ENCODE measurements at places on chromosomes 12 and 14. TPM values are rescaled to one million over a fixed set of nuclear protein-coding genes. Genes with fewer than 3 reads are reported as not detected.
A peak's percentile ranks its signal among the peaks of the same experiment; 100 is the strongest.

DNA sequence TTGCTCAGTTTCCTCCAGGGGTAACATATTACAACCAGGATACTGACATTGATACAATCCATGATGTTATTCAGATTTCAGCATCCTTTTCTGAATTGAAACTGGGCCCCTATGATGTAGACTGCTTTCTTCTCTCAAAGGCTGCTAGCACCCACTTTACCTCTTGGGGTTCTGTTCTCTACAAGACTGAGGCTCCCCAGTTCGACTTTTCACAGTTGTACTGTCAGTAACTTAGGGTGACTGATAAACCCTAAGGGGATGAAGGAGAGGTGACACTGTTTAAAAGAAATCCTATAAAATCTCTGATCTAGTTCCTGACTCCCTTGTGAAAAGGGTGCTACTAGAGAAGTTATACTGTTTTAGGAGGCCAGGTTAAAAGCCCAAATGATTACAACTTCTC lies 818 bp downstream of the VPS33A start:
- no peak for DNase-seq

TOMM20L gene
- not detected for total RNA-seq

RAB2B gene
- total RNA-seq = 29.5 TPM

EML5 gene
- total RNA-seq = 1.1 TPM

- DNase-seq = no peak
Observed at GRCh38 chr14:50380455-50380854, 16.2 kb downstream of the CDKL1 start.

HSPB8 gene
- 43.3 TPM for total RNA-seq

CPNE6 gene
- not detected for total RNA-seq

GRCh38 chr14:75344411-75344810 lies 65.8 kb downstream of the FOS start:
- no peak for DNase-seq

GRCh38 chr12:118377021-118377883 lies 897 bp downstream of the SUDS3 start:
- DNase-seq = no peak

DNA sequence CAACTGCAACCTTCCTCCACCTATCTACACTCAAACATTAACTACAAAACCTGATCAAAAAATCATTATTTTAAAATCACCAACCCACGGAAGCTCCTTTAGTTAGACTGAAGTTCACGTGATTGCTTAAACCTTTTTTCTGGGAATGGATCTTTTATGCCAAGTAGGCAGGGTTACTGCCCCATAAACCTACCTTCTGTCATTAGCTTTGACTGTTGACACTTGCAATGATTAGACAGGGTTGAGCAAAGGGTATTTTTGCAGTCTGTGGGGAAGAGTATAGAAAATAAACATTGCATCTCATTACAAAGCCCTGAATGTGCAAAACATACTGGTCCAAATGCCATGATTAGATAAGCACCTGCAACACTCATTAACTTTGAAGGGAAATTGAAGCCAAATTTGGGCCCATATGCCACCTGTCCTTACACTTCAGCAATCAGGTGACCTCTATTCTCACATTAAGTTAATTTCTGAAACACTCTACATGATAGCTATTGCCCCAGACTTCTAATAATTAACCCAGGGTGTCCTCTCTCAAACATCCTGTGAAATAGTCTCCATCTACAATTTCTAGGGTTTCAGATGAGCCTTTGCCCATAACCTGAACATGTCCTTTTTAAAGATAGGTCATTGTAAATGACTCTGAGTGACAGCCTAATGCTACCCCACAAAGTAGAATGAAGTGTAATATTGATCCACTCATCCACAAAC lies 156.0 kb upstream of the PLEKHG7 start:
- no peak for DNase-seq

GRCh38 chr12:122870867-122871664 lies 24.9 kb downstream of the VPS37B start:
- no peak for DNase-seq

DNA sequence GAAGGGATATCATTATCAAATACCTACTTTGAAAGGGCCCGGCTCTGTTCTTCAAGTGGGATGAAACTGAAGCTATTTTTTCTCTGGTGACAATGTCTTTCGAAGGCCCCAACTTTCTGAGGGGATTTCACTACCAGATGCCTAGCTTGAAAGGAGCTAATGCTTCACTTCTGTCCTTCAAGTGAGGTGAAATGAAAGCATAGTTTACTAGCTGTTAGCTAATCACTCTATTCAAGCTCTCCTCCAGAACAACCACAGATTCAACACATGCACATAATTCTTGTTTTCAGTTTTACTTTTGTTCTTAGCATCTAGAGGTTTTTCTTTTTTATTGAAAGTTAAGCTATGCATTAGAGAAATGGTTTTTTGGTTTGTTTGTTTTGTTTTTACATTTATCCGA lies 571.4 kb downstream of the NOVA1 start:
- no peak for DNase-seq

SLC6A12 gene
- 2.1 TPM for total RNA-seq

GRCh38 chr12:85951823-85952222 lies 77.7 kb downstream of the NTS start:
- no peak for DNase-seq

DNA sequence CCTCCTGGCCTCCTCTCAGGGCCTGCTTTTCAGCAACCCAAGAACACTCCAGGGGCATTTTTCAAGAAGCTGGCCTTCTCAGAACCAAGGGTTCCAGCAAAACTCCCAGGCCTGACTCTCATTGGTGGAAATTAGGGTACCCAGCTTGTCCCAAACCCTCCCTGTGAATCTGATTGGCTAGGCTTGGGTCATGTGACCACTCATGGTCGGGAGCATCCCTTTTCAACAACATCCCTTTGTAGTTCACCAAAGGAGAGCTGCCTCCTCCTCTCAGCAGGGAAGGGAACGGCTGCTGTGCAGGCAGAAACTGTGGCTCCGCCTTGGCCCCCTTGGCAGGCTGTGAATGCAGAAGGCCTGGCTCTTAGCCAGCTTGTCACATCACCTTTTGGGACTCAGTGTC lies 94.5 kb downstream of the AACS start:
- DNase-seq = no peak

CLEC4A gene
- total RNA-seq = 0.50 TPM

DNA sequence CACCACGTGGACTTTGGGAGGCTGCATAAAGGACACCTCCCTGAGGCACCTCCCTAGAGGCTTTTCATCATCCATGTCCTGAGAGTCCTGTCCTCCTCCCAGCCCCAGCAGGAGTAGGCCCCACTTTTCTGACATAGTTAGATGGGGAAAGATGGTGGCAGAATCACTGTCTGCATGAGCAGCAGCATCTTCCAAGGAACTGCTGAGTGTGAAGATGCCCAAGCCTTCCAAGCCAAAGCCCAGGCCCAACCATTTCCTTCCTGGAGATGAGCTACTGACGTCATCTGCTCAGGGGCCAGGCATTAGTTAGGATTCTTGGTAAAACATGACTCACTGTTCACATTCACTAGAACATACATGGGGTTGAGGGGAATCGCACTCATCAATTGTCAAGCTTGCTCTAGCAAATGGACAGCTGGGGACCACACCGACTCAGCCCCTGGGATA lies 37.3 kb downstream of the VDR start:
- peak; percentile 14 for DNase-seq

- no peak for DNase-seq
Observed at GRCh38 chr12:45425426-45425825, 209.5 kb downstream of the ANO6 start.

ACYP1 gene
- total RNA-seq = 18.6 TPM

GRCh38 chr12:117972301-117972700 lies 3.5 kb upstream of the KSR2 start:
- no peak for DNase-seq

DYNC1H1 gene
- total RNA-seq = 852 TPM

GRCh38 chr14:94213741-94214140 lies 39.6 kb downstream of the PPP4R4 start:
- DNase-seq = no peak

- no peak for DNase-seq
Observed at GRCh38 chr14:43410631-43411030, 1096.5 kb downstream of the FSCB start.

DNA sequence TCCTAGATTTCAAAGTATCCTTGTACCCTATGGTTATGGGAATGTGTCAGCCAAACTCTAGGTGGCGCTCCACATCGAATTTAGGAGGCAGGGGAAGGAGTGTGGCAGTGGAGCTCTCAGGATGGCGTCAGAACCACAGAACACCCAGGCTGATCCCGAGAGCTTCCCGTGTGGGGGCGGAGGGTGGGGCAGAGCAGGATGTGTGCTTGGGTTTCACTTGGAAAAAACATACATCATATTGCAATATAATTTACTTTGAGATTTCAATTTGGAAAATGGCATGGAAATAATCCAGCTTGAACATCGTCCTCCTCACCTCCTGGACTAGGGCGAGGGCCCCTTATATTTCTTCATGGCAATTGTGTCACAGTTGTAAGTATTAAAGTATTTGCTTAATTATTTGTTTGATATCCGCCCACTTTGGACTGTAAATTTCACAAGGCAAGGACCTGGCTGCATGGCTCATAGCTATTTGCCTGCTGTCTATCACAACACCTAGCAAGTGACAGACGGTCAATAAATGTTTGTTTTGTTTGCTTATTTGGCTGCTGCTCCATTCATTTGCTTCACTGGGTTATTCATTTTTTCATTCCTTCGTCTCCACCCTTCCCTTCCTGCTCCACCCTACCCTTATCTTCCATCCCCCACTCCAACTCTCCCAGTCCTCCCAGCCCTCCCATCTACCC lies 221.5 kb upstream of the HMGA2 start:
- DNase-seq = peak; percentile 75

- peak; percentile 69 for DNase-seq
Observed at GRCh38 chr14:94575730-94576585, 5.3 kb upstream of the SERPINA5 start.

DNA sequence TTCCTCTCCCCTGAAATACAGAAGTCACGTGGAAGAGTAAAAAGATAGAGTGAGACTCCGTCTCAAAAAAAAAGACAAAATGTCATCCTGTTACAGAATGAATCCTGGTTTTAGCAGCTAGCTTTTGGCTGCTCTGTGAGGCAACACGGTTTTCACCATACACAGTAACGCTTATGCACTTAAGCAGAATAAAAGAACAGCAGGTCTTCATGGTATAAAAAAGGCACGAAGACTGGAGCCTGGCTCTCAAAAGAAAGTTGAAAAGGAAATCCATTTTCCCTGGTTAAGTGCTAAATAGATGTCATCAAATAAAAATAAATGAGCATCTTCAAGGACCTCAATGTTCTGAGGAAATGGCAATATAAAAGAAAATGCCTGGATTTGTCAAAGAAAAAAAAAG lies 444.1 kb downstream of the IPO8 start:
- no peak for DNase-seq
